ENCODE measurements at places on chromosomes 11 and 22. TPM values are rescaled to one million over a fixed set of nuclear protein-coding genes. Genes with fewer than 3 reads are reported as not detected.

GRCh38 chr11:75954039-75954438, 139.0 kb downstream of the UVRAG start:
- no peak overlapping the region for H3K27ac ChIP-seq
- H3K27me3 ChIP-seq, result no peaks in the 10 kb centered on the region
- H3K4me3 ChIP-seq, result no peak overlapping the region
- no peak for DNase-seq
- no peaks in the 10 kb centered on the region for H3K4me1 ChIP-seq
- H3K36me3 ChIP-seq, result no peaks in the 10 kb centered on the region

- peaks cover 38% of the 10 kb centered on the region for H3K4me1 ChIP-seq
- H3K4me3 ChIP-seq, result peak within 1 kb of the TSS; percentile 97
- peak; percentile 58 for DNase-seq
- H3K27ac ChIP-seq, result peak within 1 kb of the TSS; percentile 88
- no peaks in the 10 kb centered on the region for H3K36me3 ChIP-seq
Measured at GRCh38 chr11:18588297-18589252, at the start of gene UEVLD. UEVLD (minus strand) TSS chr11:18588734; CDS start chr11:18588654, 80 bp downstream.

- no peaks in the 10 kb centered on the region for H3K4me1 ChIP-seq
- H3K4me3 ChIP-seq, result no peak overlapping the region
- H3K36me3 ChIP-seq, result no peaks in the 10 kb centered on the region
Measured at GRCh38 chr11:115391598-115391997, 112.6 kb downstream of the CADM1 start.

SH3BP1 gene
- 126 TPM for total RNA-seq

PPP6R3 gene
- 172 TPM for total RNA-seq

ALDH3B2 gene
- total RNA-seq, result not detected

DNA sequence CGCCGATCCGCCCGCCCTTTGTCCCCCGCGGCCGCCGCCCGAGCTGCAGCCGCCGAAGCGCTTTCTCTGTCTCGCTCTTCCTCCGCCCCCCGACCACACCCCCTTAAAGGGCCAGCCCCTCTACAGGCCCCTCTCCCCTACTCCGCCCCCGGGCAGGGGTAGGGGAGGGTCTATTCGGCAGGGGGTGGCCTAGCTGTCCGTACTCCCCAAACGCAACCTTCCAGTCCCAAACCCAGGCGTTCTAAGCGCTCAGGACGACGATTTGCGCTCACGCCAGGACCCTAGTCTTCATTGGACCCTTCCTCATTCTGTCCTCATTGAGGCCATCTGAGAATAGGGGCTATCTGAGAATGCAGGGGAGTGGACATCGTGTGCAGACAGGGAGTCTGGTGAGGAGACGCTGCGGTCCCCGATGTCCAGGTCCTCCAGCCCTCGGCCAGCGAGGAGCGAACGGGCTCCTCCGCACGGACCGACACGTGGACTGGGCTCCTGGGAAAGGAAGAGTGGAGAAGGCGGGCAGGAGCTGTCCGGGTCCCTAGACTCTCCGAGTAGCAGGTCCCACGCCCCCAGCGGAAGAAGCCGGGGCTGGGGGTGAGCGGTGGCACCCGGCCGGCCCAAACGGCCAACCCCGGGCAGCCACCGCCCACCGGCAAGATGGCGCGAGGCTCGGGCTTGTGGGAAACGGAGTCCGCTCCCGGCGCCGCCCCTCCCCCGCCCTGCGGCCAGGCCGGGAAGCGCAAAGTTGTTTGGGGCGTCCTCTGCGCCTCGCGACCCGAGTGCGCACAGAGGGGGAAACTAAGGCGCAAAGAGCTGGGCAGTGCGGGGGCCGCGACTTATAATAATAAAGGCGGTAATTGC, at the start of gene PPP1R14B:
Gene PPP1R14B, minus strand, starts transcription at position 73 of the 858 bp plus-strand sequence. CDS start 270 bp downstream, outside the sequence.
- peak within 1 kb of the TSS; percentile 87 for H3K4me3 ChIP-seq
- DNase-seq, result peak; percentile 84
- H3K4me1 ChIP-seq, result peaks cover 59% of the 10 kb centered on the region
- no peaks in the 10 kb centered on the region for H3K27me3 ChIP-seq
- H3K27ac ChIP-seq, result peak within 1 kb of the TSS; percentile 64
- peaks cover 4% of the 10 kb centered on the region for H3K36me3 ChIP-seq

FREY1 gene
- total RNA-seq, result 1.8 TPM

DNA sequence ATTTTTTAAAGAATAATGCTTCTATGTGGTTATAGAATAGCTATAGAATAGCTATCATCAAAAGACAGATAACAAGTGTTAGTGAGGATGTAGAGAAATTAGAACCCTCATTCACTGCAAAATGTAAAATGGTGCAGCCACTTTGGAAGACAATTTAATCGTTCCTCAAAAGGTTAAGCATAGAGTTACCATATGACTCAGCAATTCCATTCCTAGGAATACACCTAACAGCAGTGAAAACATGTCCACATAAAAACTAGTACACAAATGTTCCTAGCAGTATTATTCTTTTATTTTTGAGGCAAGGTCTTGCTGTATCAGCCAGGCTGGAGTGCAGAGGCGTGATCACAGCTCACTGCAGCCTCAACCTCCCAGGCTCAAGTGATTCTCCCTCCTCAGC, 34.0 kb downstream of the RTL6 start:
- peaks cover 6% of the 10 kb centered on the region for H3K27me3 ChIP-seq
- no peak for DNase-seq
- H3K4me1 ChIP-seq, result no peaks in the 10 kb centered on the region
- no peak overlapping the region for H3K4me3 ChIP-seq

MMP12 gene
- not detected for total RNA-seq
